GM13977 (cell line): ENCODE measurements at places on chromosomes 13 and 19.

DNA sequence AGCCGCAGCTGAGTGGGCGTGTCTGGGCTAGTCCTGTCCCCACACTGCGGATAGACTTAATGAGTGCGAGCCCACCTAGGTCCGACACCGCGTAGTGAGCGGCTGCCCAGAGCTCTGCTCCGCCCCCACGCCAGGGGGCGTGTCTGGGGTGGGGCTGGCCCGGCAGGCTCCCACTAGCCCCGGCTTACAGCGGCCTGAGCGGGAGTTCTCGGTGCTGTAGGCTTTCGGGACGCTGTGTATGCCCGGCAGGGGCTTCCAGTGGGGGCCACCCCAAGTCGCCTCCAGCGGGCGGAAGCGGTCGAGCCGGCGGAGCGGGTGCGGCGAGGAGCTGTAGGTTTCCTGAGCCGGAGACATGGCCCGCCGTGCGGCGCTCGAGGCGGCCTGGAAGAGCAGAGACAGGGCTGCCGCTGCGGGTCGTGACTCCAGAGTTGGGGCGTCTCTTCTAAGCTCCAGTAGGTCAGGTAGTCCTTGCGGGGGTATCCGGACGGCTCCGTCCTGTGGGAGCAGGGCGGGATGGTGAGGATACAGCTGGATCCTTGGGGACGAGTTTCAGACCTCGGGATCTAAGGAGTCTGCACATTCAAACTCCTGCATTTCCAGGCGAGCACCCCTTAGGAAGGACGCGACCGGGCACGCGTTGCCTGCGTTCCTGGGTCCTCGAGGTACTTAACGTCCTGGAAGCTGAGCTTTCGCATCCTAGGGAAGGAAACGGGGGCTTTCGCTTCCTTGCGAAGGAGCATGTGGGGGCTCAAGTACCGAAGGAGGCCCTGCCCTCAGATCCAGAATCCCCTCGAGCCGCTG lies 1.2 kb downstream of the CGB7 start:
- peak; percentile 90 for DNase-seq

DNA sequence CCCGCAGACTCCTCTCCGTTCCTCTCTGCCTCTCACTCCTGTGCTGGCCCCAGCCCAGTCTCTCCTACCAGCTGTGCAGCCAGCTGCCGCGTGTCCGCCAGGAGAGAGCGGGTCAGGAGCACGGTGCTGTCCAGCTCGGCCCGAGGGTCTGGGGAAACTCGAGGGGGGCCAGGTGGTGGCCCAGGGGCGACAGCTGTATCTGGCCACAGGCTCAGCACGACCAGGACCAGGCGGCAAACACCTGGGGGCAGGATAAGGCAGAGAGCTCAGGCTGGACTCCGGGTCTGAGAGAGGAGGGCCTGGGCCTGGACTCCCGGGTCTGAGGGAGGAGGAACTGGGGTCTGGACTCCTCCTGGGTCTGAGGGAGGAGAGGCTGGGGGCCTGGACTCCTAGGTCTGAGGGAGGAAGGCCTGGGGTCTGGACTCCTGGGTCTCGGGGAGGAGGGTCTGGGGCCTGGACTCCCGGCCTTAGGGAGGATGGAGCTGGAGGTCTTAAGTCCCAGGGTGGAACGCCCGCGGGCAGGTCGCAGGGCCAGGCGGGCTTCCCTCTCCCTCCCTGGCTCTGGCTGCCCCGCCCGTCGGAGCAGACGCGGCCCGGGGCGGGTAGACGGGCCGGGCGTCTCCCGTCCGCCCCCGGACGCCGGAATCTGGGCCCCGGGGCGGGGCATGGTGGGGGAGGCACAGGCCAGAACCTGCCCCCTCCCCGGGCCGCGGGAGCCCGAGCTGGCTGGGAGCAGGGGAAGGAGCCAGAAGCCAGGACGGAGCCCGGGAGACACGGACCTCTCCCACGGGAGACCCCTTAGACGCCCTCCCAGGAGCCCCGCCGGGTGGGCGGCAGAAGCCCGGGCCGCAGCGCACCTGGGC lies 1.3 kb downstream of the IL11 start:
- DNase-seq: peak; percentile 64

- peak; percentile 71 for DNase-seq
Measured at GRCh38 chr19:42563352-42564210, 31.1 kb downstream of the CEACAM8 start.

DNA sequence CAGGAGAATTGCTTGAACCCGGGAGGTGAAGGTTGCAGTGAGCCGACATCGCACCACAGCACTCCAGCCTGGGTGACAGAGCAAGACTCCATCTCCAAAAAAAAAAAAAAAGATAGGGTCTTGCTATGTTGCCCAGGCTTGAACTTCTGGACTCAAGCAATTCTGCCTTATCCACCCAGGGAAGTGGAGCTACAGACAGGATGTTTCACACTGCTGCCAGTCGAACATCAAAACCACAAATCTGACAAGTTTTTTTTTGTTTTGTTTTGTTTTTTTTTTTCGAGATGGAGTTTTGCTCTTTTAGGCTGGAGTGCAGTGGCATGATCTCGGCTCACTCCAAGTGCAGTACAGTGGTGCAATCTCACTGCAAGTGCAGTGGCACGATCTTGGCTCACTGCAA lies 10.8 kb downstream of the XPO4 start:
- no peak for DNase-seq

DNA sequence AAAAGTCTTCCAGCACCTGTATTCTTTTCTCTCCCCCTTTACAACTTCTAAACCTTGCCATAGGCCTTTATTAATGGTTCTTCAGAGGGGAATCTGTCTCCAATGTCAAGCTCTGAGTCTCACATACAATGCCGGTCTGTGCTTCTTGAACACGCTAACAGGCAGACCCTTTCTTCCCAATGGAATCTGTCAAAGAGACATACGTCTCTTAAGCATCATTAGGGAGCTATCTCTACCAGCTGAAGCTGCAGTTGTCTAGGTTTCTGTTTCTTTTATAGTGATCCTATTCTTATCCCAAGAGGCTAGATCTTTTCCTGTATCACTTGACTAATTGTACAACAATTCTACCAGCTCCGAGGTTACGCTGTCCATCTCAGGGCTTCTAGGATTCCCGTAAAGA lies 560.8 kb upstream of the NBEA start:
- DNase-seq: no peak
